ENCODE measurements at places on chromosomes 2 and 18.

DNA sequence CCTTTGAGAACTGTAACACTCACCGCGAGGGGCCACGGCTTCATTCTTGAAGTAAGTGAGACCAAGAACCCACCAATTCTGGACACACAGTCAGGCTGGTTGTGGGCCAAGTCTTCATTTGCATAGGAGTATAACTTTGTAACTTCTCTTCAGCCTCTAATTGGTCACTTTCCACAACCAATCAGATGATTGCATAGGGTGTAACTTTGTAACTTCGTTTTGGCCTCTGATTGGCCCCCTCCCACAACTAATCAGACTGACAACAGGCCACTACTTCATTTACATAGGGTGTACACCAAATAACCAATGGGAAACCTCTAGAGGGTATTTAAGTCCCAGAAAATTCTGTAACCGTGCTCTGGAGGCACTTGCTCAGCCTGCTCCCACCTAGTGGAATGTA lies 77.5 kb upstream of the TCF4 start:
- no peak for DNase-seq

- DNase-seq: no peak
These were observed 12.3 kb upstream of the RESP18 start for GRCh38 chr2:219344751-219345430.

- DNase-seq: no peak
These were observed 30.5 kb upstream of the IMPA2 start for GRCh38 chr18:11950824-11951223.

GRCh38 chr2:196481324-196481697 lies 158.2 kb upstream of the CCDC150 start:
- DNase-seq: no peak

- no peak for DNase-seq
These were observed 83.5 kb upstream of the DTNA start for GRCh38 chr18:34626404-34627136.

Measured in activated CD4-positive, CD25-positive, alpha-beta regulatory T cell treated with anti-CD3 and anti-CD28 coated beads, Interleukin-2, amount 50 U/mL, for 72 hours (primary cell).